Stimulated activated naive CD4-positive, alpha-beta T cell treated with Interleukin-2 at 50 U/mL for 16 hours (primary cell): ENCODE measurements at places on chromosomes 11 and 22.

GRCh38 chr11:114619659-114620173, 24.1 kb upstream of the NXPE4 start:
- DNase-seq = no peak

GRCh38 chr11:120241277-120241676, 1.3 kb downstream of the POU2F3 start:
- DNase-seq = no peak

DNA sequence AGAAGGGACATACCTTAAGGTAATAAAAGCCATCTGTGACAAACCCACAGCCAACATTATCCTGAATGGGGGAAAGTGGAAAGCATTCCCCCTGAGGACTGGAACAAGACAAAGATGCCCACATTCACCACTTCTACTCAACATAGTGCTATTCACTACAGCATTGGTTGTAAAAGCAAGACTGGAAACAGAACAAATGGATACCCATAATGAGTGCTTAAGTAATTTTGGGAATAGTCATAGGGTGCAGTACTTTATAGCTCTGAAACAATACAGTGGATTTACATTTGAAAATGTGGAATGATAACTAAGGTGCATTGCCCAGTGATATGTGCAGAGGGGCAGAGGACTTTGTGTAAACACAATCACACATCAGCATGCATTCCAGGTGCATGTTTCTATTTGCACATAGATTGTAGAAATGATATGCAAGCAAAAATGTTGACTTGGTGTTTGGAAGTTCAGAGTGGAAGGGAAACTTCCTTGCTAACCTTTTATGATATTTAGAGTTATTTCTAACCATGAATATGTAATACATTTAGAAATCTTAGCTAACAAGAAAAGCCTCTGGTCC, 112.3 kb downstream of the IGLL1 start:
- DNase-seq = no peak

- DNase-seq = no peak
These were observed 4.9 kb upstream of the ATP6V1E1 start for GRCh38 chr22:17633217-17633997.

GRCh38 chr22:46540874-46541273, 3.5 kb upstream of the CELSR1 start:
- no peak for DNase-seq

GRCh38 chr11:6516865-6517264, 19.8 kb downstream of the DNHD1 start:
- no peak for DNase-seq

- no peak for DNase-seq
These were observed 273.2 kb downstream of the DCDC1 start for GRCh38 chr11:31096191-31096805.

DNA sequence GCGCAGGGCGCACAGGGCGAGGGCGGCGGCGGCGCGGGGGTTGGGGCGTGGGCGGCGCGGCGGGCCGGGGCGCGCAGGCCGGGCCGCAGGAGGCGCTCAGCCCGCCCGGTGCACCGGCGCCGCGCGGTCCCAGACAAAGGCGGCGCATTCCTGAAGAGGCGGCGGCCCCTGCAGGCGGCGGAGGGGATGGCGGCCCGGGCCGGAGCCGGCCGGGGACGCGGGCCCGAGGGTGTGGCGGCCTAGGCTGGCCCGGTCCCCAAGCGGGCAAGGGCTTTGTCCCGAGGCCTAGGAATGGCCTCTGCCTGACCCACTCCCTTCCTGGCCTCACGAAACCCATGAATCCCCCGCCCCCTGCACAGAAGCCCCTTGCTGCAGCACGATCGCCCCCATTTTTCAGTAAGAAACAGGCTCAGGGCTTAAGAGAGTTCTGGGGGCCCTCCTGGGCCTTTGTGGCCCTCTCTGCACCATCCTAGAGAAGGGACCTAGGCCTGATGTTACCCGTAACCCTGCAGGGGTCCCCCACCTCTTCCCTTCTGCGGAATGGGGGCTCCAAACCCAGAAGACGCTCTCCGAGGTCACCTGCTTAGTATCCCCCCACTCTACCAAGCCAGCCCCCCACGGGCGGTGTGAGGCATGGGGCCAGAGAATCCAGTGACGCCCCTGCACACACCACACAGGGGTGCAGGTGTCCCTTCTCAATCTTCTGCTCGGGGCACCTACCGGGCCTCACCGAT, at the start of gene RTN4R:
RTN4R (minus strand) TSS at position 40 of the 734 bp plus-strand sequence. CDS start 226 bp downstream, outside the sequence.
- DNase-seq = peak; percentile 10

DNA sequence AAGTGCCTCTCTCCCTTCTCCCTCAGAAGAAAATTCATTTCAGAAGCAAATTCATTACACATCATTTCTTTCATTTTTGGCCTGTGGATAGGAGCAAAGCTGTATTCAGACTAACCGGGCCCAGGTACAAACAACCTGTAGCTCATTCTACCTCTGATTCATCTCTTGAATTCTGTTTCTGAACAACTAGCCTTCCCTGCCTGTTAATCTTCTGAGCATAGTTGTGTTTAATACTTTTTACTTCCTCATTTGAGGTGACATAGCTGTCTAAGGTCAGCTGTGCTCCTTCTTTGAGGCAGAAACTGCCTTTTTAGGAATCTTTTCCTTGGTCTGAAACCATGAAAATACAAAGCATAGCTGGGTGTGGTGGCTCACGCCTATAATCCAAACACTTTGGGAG, 12.6 kb upstream of the IL18BP start:
- DNase-seq = no peak

GRCh38 chr22:32546496-32546895, 71.9 kb downstream of the FBXO7 start:
- no peak for DNase-seq

- DNase-seq = no peak
These were observed 7.8 kb downstream of the KIRREL3 start for GRCh38 chr11:126992804-126993111.

DNA sequence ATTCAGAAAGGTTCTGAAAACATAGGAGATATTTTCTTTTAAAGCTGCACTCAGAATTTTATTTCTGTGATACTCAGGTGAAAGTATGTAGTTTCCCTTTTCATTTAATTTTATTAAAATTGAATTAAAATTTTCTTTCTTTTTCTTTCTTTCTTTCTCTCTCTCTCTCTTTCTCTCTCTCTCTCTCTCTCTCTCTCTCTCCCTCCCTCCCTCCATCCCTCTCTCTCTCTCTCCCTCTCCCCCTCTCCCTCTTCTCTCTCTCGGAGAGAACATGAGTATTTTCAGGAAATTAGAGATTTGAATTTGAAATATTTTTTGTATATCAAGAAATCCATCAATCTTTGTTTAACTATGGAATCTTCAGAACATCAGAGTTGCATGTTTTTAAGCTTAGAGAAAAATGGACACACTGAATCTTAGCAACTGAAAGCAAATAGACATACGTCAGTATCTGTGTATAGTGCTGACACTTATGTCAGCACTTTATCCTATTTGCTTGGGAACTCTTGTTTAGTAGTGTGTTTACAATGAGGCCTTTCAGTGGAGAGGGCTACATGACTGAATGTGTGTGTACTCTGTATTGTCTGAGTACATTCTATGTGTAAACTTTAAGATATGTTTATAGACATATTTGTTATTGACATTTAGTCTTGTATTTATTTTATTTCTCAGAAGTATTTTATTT, 44.5 kb downstream of the PDE3B start:
- no peak for DNase-seq

DNA sequence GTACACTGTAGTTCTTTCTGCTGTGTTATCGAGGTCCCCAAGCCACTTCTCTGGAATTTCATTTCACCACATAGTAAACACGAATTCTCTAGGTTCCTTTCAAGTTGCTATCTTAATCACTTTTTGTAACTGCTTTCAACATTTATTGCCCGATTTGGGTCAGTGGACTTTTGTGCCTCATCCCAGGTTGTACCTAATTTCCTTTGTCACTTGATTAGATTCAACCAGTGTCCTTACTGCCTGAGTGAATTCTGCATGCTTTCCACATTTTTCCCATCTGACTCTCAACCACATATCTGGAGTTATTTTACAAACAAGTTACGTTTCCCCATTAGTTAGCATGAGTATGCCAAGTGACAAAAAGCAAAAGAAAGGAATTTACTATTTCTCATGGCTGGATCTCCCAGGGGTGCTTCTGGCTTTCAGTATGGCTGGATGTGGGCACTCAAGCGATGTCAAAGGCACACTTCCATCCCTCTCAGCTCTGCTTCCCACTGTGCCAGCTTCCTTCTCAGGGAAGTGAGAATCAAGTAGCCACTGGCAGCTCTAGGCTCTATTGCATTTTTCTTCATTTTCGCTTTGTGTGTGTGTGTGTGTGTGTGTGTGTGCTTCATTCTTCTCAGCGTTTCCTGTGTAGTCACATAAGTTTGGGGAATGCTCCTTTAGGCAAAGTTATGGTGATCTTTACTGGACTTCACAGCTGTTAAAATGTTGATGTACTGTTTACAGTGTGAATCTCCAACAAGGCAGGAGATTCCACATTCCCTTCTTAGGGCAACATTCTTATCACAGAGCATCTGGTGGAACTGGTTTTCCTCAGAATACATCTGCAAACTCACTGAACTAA, 128.9 kb downstream of the DBX1 start:
- DNase-seq = no peak

DNA sequence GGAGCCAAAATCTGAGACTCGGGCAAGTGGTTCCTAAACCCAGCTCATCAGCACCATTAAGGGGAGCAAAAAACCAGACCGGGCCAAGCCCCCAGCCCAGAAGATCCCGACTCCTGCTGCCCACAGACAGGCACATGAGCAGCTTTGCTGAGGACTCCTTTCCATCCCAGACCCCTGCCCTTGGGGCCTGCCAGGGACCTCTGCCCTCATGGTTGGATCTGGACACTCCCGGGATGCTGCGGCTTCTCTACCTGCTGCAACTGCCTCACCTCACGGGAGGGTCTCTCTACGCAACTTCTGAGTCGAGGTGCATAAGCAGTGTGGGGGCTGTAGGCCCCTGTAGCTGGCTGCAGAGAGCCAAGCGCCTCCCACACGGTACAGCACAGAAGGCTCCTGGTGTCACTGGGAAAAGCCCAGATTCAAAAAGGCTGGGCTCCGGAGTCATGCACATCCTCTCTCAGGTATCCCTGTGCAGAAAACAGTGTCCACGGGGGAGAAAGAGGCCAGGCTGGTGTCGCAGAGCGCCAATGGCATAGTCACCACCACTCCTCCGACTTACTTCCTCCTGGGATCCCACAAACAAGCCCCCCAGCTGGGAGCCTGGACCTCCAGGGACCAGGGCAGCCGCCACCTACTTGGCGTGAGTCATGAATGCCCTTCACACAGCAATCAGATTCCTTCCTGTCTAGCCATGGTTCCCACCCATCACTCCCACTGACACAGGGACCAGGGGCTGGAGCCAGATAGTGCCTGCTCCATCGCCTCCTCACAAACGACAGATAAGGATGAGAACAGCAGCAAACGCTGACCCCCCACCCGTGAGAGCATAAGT, 122.1 kb downstream of the BCR start:
- DNase-seq = no peak

DNA sequence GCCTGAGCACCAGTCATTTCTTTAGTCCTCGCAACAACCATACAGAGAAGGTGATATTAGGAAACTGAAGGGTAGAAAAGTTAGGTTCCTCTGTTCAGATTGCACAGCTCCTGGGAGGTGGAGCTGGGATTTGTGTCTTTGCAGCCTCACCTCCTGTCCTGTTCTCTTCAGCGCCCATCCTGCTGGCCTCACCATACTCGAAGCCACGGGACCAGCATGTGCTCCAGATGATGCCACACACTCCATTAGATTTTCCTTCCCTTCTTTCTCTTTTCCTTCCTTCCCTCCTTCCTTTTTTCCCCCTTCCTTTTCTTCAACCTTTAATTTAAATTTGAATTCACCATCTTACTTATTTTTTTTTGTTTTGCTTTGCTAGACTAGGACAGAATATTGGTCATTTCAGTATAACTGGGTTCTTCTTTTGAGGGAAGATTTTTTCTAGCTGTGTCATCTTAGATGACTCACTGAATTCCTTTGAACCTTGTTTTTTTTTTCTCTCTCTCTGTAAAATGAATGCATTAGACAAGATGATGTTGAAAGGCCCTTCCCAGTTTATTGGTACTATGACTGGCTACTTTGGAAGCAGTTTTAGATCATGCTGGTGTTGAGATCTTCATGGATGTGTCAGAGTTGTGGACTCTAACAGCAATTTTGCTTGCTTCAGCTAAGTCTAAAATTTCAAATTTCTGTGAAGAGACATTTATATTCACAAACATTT, 662.5 kb upstream of the TENM4 start:
- no peak for DNase-seq

DNA sequence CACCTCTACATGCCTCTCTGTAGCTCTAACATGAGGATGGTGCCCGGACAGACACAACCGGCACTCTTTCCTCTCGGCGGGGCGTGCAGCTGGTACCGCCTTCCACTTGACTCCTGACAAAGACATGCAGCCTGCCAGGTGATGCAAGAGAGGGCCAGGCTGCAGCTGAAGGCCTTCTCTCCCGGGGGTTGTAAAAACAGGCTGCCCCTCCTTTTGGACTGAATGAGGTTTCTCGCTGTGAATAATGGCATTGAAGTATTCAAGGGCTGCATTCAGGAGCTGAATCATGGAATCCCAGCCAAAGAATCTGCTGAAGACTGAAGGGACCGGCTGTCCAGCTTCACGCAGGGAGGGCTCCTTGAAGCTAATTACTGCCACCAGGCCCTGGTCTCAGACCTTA, 110.9 kb downstream of the GALNT18 start:
- DNase-seq = no peak

DNA sequence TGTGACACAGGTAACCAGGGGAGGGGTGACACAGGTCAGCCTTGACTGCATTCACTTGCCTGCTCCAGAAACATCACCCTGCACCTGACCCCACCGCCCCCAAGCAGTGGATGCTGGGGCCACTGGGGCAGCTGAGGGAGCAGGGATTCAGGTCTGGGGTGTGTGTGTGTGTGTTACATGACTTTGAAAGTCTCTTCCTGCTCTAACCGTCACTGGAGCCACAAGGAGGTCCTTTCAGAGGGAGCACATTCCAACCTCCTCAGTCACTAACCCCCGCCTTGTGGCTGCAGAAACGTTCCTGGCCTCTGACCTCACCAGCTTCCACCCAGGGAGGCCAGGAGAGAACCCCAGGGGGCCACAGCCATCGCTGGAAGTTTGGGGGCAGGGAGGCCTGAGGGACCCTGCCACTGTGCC, 2.9 kb upstream of the FOSL1 start:
- DNase-seq = no peak

GRCh38 chr22:38494498-38494897, 11.6 kb downstream of the DDX17 start:
- DNase-seq = no peak

DNA sequence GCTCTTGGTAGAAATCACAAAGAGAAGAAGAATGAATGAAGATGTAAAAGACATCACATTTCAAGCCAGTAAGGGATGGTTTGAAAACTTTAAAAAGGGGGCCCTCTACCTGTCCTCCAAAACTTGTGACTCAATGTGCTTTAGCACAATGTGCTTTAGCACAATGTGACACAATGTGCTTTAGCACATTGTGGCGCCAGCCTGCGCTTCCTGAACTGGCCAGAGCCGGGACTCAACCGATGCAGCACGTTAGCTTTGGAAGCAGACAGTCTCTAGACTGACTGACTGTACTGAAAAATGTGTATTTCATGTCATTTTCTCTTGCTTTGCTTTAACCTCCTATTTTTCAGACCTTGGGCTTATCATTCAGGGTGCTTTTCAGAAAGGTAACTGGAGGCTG, 63.5 kb downstream of the FAM83F start:
- peak; percentile 14 for DNase-seq
